ENCODE measurements at places on chromosomes 13 and 19. TPM values are rescaled to one million over a fixed set of nuclear protein-coding genes. Genes with fewer than 3 reads are reported as not detected.
A peak's percentile ranks its signal among the peaks of the same experiment; 100 is the strongest.

DNA sequence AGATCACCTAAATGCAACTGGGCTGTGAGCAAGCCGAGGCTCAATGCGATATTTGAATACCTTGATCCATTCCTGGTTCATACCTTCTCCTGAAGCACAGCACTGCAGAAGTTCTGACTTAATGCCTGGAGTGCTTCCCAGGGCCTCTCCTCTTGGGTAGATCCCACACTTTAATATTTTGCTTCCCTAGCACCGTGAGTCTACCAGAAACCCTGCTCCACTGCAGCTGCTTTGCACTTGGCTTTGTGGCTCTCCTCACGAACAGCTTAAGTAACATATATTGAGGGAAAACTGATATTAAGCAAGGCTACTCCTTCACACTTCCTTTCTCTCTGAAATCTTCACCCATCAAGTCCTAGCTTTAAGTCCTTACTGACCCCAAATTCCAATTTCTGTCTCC is 51.6 kb upstream of the C13orf42 start:
- H3K27me3 ChIP-seq: peaks cover 8% of the 10 kb centered on the region
- H3K4me3 ChIP-seq: no peak overlapping the region
- no peaks in the 10 kb centered on the region for H3K36me3 ChIP-seq
- DNase-seq: no peak
- peaks cover 8% of the 10 kb centered on the region for H3K4me1 ChIP-seq

DNA sequence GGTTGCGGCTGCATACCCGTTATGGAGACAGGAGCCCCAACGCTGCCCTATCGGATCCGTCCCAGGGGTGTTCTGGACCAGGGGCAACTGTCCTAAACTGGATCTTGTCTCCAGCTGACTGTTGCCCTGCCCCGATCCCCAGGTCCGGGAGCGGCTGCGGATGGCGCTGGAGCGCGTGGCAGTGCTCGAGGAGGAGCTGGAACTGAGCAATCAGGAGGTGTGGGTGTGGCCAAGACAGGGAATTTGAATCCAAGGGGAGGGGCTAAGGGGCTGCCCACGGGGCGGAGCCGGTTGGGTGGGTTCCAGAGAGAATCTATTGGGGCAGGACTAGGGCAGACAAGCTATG is 9.9 kb downstream of the PPFIA3 start:
- no peak overlapping the region for H3K27ac ChIP-seq
- H3K36me3 ChIP-seq: peaks cover 5% of the 10 kb centered on the region
- no peaks in the 10 kb centered on the region for H3K27me3 ChIP-seq
- peak overlapping the region; percentile 76 for H3K4me3 ChIP-seq

DNA sequence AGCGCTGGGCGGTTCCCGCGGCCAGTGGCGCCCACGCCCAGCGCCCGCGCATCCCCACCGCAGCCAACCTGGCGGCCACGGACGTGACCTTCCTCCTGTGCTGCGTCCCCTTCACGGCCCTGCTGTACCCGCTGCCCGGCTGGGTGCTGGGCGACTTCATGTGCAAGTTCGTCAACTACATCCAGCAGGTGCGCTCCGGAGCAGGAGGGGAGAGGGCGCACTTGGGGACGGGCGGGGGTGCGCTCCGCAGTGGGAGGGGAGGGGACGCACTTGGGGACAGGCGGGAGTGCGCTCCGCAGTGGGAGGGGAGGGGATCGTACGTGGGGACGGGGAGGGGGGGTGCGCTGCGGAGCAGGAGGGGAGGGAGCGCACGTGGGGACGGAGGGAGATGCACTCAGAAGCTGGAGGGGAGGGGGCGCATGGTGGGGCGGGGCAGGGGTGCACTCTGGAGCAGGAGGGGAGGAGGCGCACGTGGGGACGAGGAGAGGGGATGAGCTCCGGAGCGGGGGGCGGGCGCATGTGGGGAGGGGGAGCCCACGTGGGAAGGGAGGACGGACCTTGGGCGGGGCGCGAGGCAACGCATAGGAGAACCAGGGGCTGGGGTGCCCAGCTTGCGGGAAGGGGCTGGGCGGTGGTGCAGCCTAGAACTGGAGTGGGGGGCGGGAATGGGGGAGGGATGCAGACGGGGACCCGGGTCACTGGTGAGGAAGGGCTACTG is 1.5 kb downstream of the KISS1R start:
- H3K4me3 ChIP-seq: peak overlapping the region; percentile 80
- H3K27ac ChIP-seq: no peak overlapping the region
- peaks cover 8% of the 10 kb centered on the region for H3K36me3 ChIP-seq
- peak; percentile 83 for DNase-seq
- peaks cover 19% of the 10 kb centered on the region for H3K4me1 ChIP-seq
- no peaks in the 10 kb centered on the region for H3K27me3 ChIP-seq

GRCh38 chr19:5110546-5110945 is 141.6 kb downstream of the KDM4B start:
- no peak overlapping the region for H3K4me3 ChIP-seq
- H3K27me3 ChIP-seq: no peaks in the 10 kb centered on the region

GRCh38 chr13:100547791-100548201 is 40.8 kb downstream of the GGACT start:
- H3K27me3 ChIP-seq: no peaks in the 10 kb centered on the region
- no peak for DNase-seq
- H3K27ac ChIP-seq: no peak overlapping the region
- peaks cover 2% of the 10 kb centered on the region for H3K4me1 ChIP-seq
- H3K36me3 ChIP-seq: no peaks in the 10 kb centered on the region

GRCh38 chr19:21677696-21678418 is 89.5 kb downstream of the ZNF100 start:
- H3K36me3 ChIP-seq: no peaks in the 10 kb centered on the region
- H3K27me3 ChIP-seq: peaks cover 4% of the 10 kb centered on the region
- peak overlapping the region; percentile 67 for H3K27ac ChIP-seq
- DNase-seq: peak; percentile 55

DNA sequence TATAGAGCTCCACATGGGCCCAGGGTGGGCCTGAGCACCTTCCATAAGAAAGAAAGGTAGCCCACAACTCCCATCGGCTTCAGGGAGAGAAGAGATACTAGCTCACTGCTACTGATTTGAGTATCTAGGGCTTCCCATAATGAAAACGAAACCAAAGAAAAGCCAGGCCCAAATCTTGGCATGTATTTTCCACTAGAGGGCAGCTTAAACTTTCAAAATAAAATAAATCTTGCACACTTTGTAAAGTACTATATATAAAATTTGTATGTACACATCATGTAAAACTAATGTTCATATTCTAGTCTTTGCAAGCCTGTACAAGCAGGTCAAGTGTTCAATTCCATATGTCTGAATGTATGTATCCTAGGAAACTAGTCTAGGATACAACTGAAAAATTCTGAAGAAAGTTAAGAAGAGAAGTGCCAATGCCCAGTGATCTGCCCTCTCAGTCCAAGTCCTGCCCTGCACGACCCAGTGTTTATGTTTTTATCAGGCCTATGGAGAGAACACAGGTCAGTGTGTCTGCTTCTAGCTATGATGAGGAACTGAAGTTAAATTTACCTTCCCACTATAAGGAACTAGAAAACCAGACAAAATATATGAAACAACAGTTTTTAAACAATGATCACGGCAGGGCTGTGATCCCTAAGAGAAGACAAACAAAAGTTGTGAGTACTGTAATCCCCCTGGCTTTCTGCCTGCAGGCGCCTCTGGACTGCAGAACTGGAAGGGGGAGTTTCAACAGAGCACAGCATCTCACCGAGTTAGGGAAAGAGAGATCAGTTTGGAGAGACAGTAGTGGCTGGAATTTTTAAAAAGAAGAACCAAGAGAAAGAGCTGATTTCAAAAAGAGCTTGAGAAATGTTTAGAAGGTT is 475.7 kb downstream of the UQCRFS1 start:
- H3K27me3 ChIP-seq: peaks cover 2% of the 10 kb centered on the region
- H3K36me3 ChIP-seq: no peaks in the 10 kb centered on the region
- DNase-seq: peak; percentile 25
- no peak overlapping the region for H3K4me3 ChIP-seq

- H3K27me3 ChIP-seq: peaks cover 6% of the 10 kb centered on the region
- peaks cover 6% of the 10 kb centered on the region for H3K4me1 ChIP-seq
- H3K4me3 ChIP-seq: no peak overlapping the region
- peak; percentile 13 for DNase-seq
- no peaks in the 10 kb centered on the region for H3K36me3 ChIP-seq
These were observed 3.3 kb downstream of the OR10H1 start for GRCh38 chr19:15812060-15812722.

GRCh38 chr13:71316792-71317363 is 550.1 kb downstream of the DACH1 start:
- no peak for DNase-seq
- H3K27me3 ChIP-seq: no peaks in the 10 kb centered on the region
- no peak overlapping the region for H3K4me3 ChIP-seq
- no peaks in the 10 kb centered on the region for H3K4me1 ChIP-seq
- H3K36me3 ChIP-seq: no peaks in the 10 kb centered on the region

DNA sequence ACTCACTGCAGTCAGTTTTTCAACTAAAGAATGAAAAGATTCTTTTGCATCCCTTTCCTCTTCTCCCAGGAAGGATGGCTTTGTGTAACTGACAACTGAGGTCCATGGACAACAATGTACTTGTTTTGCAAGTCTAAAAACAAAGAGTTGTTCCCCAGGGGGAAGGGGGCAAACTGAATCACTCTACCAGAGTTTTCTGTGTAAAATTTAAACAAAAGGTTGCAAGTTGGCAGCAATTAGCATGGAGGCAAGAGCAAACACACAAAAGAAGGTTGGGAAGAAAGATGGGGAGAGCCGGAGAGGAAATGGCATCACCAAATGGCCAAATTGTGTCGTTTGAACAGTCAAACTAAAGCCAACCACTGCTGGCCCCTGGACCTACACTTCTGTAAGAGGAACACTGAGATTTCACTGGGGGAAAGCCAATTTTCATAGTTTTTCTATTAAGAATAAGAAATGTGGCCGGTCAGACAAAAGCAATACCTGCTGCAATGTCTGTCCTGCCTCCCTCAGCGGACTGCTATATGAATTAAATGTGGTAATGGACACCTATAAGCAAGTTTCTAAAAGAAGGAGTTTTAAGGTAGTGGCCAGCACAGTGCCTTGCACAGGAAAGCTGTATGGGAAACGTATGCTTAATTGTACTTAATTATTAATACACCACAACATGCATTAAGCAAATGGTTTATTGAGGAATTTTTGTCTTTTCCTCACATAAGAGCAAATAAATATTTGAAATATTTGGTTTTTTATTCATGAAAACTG is 16.1 kb upstream of the SACS start:
- H3K36me3 ChIP-seq: no peaks in the 10 kb centered on the region
- no peak overlapping the region for H3K27ac ChIP-seq
- H3K27me3 ChIP-seq: peaks cover 2% of the 10 kb centered on the region
- H3K4me1 ChIP-seq: peaks cover 4% of the 10 kb centered on the region

DNA sequence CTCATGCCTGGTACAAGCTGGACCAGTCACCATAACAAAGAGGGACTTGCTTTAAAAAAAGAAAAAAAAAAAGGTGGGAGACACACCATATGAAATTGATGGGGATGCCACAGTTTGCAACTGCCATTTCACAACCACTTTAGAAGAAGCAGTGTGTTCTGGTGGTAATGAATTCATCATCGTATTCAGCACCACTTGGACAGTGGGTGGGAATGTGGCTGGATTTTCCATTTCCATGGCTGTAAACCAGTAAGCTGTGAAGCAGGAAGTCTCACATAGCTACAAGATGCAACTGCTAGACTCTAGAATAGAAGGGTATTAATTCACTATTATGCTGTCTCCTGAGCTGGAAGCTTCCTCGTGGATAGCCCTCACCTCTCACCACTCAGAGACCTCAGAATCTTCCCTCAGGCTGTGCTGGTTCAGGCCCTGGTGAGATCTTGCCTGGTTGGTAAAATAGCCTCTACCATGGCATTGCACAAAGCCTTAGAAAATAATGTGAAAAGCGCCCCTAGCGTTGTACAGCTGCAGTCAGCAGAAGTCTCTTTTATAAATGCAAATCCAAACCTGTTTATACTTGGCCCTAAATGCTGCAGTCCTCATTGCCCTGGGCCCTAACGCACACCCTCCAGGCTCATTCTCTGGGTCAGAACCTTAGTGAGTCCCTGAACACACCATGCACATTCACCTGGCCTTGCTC is 150.7 kb downstream of the KCTD15 start:
- no peaks in the 10 kb centered on the region for H3K4me1 ChIP-seq
- no peaks in the 10 kb centered on the region for H3K36me3 ChIP-seq
- no peak for DNase-seq
- peaks cover 2% of the 10 kb centered on the region for H3K27me3 ChIP-seq
- no peak overlapping the region for H3K4me3 ChIP-seq
- H3K27ac ChIP-seq: no peak overlapping the region

- H3K4me1 ChIP-seq: no peaks in the 10 kb centered on the region
- peaks cover 50% of the 10 kb centered on the region for H3K27me3 ChIP-seq
- no peaks in the 10 kb centered on the region for H3K36me3 ChIP-seq
- no peak for DNase-seq
- H3K4me3 ChIP-seq: no peak overlapping the region
These were observed 6.6 kb downstream of the SMAD9 start for GRCh38 chr13:36913463-36913862.

- DNase-seq: no peak
- no peaks in the 10 kb centered on the region for H3K36me3 ChIP-seq
- no peak overlapping the region for H3K4me3 ChIP-seq
- H3K27me3 ChIP-seq: no peaks in the 10 kb centered on the region
- H3K27ac ChIP-seq: no peak overlapping the region
- no peaks in the 10 kb centered on the region for H3K4me1 ChIP-seq
These were observed 402.9 kb downstream of the HS6ST3 start for GRCh38 chr13:96492766-96493165.

DNA sequence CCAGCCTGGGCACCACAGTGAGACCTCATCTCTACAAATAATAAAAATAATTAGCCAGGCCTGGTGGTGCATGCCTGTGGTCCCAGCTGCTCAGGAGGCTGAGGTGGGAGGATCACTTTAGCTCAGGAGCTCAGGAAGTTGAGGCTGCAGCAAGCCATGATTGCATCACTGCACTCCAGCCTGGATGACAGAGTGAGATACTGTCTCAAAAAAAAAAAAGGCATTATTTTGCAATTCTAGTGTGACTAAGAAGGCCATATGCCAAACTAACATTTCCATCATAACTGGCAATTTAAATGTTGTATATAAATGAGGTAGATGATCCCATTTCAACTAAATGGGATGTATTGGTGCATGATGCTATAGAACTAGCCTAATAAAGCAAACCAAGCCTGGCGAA is 632.8 kb upstream of the KLF12 start:
- no peak for DNase-seq
- no peaks in the 10 kb centered on the region for H3K27me3 ChIP-seq
- H3K4me3 ChIP-seq: no peak overlapping the region
- no peak overlapping the region for H3K27ac ChIP-seq
- no peaks in the 10 kb centered on the region for H3K36me3 ChIP-seq

The ETV2 gene
- total RNA-seq: 0.37 TPM

The PGLYRP1 gene
- total RNA-seq: not detected

The TEKTIP1 gene
- total RNA-seq: 2.5 TPM

The IGSF23 gene
- not detected for total RNA-seq

The KIR2DL1 gene
- total RNA-seq: not detected

The STARD13 gene
- total RNA-seq: 0.57 TPM

The AP1M2 gene
- total RNA-seq: not detected

The ZNF433 gene
- 1.2 TPM for total RNA-seq
